ENCODE measurements at places on chromosomes 3 and 15.

- no peak for DNase-seq
These were observed 57.7 kb downstream of the ARHGEF3 start for GRCh38 chr3:56744016-56744415.

DNA sequence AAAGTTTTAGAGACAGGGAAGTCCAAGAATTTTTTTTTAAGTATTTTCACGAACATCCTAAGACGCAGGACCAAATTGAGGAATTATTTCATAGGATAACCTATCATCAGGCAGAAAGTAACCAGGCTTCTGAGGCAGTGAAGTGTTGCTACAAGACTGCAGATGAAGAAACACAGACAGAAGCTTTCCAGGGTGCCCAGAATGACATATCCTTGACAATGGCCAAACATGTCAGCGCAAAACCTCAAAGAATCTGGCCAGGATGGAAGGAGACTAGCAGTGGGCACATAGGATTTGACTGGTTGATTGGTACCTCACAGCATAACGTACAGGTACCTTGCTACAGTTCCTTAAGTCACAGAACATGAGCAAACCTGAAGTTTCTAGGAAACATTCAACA is 7.5 kb downstream of the ADAMTS9 start:
- no peak for DNase-seq

DNA sequence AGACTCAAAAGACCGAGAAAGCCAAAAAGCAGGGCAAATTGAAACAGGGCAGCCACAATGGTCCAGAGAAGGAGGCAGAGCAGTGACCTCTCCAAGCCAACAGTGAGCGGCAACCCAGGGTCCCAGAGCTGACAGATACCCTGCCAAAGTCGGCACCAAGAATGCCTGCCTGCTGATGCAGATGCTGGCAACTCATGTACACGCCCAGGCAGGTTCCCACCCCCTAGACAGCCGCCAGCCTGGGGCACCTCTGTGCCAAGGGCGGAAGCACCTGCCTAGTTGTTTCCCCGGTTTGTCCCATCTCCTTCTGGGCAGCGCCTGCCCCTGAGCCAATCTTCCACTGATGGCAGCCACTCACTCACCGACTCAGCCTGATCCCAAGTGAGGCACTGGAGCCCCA is 22.1 kb downstream of the KLHL25 start:
- DNase-seq = no peak

DNA sequence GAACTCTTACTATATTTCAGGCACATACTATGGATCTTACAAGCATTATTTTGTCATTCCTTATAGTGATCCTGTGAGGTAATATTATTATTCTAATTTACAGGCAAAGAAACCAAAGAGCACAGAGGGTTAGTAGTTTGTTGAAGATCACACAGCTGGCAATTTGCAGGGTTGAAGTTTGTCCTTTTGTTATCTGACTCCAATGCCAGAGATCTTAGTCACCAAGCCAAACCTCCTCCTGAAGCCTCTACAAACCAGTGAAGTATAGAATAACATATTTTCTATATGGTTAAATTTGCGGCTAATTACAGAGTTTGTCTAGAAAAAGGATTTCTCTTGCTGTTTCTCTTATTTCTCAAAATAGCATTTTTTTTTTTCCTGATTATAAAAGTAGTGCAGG is 11.2 kb downstream of the ISLR2 start:
- DNase-seq = no peak

DNA sequence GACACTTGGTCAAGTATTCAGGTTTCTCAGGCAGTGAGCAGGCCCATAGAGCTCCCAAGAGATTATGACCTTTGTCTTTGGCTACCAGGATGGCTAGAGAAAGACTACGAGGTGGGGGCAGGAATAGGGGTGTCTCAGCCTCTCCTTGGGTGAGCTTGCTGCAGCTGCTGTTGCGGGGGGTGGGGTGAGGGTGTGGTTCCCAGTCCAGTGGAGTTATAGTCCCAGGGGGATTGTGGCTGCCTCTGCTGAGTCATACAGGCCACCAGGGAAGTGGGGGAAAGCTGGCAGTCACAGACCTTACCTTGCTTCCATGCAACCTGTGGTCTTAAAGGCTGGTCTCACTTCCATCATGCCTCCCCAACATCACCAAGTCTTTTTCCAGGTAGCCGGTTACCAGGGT is 31.7 kb downstream of the ATP2C1 start:
- no peak for DNase-seq

DNA sequence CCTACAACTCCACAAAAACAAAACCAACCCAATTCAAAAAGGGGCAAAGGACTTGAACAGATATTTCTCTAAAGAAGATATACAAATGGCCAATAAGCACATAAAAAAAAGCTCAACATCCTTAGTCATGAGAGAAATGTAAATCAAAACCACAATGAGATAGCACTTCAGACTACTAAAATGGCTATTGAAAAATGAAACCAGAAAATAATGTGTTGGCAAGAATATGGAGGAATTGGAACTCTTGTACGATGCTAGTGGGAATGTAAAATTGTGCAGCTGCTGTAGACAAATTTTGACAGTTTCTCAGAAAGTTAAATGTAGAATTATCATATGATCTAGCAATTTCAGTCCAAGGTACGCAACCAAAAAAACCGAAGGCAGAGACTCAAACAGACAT is 29.0 kb downstream of the KY start:
- DNase-seq = no peak

DNA sequence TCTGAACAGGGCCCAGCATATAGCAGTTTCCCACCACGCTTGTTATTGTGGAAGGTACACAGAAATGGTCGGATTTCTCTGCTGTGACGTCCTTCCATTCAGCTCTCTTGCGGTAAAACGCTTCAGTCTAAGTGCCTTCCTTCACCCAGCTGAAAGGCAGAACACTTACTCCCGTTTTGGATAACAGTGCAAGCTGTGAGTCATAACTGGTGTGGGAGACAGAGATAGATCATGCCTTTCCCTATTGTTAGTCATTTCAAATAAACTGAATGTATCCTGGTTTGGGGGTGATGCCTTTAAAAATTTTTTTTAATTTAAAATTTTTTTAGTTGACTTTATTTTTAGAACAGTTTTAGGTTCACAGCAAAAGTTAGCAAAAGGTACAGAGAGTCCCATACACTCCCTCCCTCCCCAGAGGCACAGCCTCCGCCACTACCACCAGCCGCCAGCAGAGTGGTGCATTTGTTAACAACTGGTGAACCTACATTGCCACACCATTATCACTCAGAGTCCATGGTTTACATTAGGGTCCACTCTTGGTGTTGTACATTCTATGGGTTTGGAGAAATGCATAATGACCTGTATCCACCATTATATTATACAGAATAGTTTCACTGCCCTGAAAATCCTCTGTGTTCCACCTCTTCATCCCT is 94.9 kb upstream of the NSMCE3 start:
- no peak for DNase-seq

DNA sequence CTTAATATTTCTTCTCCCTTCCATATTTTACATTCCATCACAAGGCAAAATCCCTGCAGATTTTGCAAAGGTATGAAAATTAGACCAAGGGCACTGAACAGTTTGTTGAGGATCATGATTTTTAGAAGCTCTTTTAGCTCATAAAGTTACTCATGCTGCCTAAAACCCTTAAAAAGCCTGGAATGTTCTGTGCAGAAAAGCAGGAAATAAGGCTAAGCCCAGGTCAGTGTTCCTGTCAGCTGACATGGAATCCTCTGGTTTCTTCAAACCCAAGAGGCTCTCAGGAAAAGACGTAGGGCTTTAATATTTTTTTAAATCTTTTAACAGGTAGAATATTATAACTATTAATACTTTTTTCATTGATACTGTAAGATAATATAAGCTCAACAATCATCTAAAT is 8.2 kb downstream of the CBLB start:
- DNase-seq = no peak

- DNase-seq = no peak
These were observed 15.3 kb downstream of the RLBP1 start for GRCh38 chr15:89205991-89206585.

- no peak for DNase-seq
These were observed 22.6 kb upstream of the CSPG5 start for GRCh38 chr3:47601281-47601680.

- no peak for DNase-seq
These were observed 12.9 kb upstream of the DNAJB8 start for GRCh38 chr3:128479558-128480086.
